ENCODE measurements at places on chromosomes 11 and 22.
A peak's percentile ranks its signal among the peaks of the same experiment; 100 is the strongest.

DNA sequence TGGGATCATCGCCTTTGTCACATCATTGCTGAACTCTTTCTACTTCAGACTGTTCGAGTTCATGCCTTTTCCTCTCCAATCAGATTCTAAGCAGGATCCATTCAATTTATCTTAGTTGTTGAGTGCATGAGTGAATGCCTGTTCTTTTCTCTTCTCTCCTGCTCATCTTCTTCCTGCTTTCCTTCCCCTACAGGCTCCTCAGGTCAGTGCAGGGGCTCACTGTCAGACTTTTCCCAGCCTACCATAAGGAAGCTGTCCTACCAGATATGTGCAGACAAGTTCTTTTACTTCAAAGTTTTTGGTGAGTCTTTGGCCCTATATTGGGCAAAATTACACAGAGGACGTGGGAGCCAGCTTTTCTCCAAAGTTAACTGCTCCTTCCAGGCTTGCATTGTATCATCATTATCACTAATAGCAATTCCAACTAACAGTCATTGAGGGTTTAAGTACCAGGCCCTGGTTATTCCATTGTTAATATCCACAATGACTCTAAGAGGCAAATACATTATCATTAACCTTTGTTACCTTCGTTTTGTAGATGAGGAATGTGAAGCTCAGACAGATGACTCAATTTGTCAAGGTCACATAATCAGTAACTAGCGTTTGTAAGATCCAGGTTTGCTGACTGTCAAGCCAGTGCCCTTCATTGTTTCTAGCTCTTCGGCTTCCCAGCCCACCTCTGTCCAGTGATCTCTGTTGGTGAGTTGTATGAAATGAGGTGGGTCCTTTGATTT is 30.4 kb downstream of the OR6Q1 start:
- no peak for DNase-seq

- no peak for DNase-seq
Observed at GRCh38 chr11:45435706-45436105, 149.6 kb upstream of the SYT13 start.

- peak; percentile 30 for DNase-seq
Observed at GRCh38 chr11:9643751-9644150, 20.1 kb upstream of the SWAP70 start.

DNA sequence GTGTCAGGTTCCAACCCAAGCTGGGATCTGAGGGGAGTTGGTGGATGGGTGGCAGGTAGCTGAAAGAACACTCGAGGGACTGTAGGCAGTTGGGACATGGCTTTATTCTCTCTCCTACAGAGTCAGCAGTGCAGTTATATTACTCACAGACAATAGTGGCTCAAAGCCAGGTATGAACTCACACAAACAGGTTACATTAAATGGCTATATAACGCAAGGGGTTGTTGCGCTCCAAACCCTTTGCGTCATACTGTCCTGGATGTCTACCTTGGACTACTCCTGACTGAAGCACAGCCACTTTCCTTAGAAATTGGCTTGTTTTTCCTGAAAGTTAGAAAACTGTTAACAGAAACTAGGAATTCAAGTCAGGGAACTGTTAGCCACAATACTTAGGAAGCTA is 66.4 kb upstream of the OR4B1 start:
- DNase-seq, result no peak

DNA sequence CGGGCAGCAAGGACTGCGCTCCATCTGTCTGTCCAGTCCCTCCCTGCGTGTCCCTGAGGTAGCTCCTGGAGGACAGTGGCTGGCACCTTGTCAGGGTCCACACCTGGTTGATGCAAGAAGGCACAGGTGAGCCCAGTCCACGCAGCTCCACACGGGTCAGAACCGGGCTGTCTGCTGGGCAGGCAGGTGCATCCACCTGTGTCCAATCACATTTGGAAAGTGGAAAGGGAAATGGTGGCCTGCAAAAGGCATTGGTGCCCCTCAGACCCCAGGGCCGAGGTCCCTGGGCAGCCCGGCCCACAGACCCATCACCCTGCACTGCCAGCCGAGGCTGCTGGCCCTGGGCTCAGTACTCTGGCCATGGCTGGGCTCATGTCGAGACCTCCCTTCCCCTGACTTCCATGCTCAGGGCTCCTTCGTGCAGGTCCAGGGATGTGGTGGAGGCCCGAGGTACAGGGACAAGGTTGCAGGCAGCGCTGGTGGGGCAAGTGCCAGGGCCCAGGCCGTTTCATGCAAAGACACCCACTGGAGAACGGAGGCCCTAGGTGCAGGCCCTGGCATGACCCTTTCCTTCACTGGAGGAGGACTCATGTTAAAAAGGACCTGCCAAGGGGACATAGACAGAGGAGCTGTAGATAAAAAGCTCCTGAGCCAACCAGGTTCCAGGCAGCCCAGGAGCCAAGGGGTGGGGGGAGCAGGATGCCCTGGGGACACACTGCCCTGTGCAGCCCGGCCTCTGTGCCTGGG is 38.9 kb upstream of the TH start:
- DNase-seq, result no peak

GRCh38 chr11:119713359-119714040 is 15.5 kb downstream of the NECTIN1 start:
- no peak for DNase-seq

DNA sequence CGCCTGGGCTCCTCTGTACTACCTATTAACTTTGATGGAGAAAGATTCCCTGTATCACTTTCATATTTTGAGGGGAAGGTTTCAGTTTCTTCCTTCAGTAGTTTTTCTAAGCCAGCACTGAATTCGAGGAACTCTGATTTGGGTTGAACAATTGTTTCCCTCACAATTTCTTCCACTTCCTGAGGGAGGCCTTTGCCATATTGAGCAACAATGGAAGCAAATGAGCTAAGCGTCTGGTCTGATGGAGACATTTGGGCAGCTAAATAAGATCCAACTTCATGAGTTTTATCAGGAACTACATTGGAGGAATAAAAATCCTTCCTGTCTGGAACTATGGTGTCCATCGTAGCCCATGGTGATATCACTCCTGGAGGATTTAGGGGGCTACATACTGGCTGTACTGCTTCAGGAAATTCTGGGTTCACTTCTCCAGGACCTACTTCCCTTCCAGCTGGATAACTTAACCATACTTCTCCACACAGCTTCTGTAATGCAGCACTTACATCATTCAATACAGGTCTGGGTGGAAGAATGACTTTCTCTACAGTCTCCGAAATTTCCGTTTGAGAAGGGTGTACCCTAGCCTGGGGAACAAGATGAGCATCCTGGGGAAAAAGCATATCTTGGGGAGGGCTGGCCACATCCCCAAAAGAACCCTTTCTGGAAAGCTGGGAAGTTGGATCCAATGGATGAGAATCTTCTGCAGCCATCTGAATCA is 38.9 kb upstream of the CCDC89 start:
- no peak for DNase-seq

- DNase-seq, result no peak
Observed at GRCh38 chr11:8698379-8698851, 15.8 kb downstream of the RPL27A start.

GRCh38 chr22:42639541-42640241 is 710 bp downstream of the ATP5MGL start:
- no peak for DNase-seq

DNA sequence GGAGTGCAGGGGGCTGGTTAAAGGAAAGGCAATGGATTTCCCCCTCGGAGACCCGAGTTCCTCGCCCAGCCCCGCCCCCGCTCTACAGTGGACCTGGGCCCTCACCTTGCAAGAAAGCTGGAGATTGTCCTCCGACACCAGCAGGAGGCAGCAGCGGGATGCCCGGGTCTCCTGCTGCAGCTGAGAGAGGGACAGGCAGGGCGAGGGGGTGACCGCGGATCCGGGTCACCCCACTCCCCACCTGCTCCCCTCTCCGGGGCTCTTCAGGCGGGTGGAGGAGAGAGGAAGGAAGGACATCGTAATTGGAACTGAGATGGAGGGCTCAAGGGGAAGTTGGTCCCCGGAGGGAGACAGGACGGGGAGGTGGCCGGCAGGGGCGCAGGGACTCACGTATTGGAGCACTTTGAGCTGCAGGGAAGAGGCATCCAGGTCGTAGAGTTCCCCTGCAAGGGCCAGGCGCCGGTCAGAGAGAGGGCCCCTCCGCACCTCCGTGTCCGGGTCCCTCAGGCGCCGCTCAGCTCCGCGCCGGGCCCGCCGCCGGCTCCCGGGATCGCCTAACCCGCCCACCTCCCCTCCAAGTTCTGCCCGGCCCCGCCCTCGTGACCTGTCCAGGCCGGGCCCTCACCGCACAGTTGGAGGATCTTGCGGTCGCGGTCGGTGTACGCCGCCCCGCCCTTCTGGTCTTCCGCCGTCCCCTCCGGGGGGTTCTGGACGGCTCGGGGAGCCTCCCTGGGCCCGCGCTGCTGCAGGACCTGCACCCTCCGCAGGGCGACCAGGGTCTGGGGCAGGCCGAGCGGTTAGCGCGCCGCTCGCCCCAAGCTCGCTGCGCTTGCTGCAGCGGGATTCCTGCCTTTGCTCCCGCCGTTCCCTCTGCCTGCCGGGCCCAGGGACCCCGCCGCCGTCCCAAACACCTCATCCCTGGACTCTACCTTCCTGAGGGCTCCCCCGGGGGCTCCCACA is 84.1 kb downstream of the PDE2A start:
- DNase-seq, result peak; percentile 64

DNA sequence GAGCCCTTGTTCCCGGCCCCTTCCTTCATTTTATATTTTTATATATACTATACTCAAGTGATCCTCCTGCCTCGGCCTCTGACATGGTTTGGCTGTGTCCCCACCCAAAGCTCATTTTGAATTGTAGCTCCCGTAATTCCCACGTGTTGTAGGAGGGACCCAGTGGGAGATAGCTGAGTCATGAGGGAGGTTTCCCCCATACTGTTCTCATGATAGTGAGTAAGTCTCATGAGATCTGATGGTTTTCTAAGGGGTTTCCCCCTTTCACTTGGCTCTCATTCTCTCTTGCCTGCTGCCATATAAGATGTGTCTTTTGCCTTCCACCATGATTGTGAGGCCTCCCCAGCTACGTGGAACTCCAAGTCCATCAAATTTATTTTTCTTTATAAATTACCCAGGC is 7.2 kb upstream of the ZNF280A start:
- DNase-seq, result no peak
